Breast epithelium (tissue), 4 donors: ENCODE measurements at places on chromosomes 5 and 9. TPM values are rescaled to one million over a fixed set of nuclear protein-coding genes. Genes with fewer than 3 reads are reported as not detected.

DNA sequence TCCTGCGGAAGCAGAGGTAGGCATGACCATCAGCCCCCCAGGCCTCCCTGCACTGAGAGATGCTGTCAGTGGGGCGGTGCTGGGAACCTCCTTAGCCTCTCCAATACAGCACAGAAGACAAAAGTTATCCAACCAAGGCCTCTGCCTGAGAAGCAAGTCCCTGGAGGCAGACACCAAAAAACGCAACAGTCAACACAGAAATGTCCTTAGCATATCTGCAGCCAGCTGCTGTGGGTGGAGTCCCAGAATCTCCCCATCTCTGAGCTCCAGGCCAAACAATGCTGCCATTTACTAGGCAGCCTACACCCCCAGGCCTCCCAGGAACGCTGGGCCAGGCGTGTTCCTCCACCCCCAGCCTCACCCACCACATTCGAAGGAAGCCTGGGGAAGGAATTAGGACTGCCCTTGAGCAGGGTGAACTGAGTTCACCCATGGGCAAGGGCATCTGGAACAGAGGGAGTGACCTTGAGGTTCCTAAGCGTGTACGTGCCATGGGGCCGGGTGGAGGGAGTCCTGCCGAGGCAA, 43.7 kb downstream of the STK10 start:
- DNase-seq: no peak
- no peaks in the 10 kb centered on the region for H3K27me3 ChIP-seq
- H3K27ac ChIP-seq: no peak overlapping the region
- H3K4me3 ChIP-seq: no peak overlapping the region

DNA sequence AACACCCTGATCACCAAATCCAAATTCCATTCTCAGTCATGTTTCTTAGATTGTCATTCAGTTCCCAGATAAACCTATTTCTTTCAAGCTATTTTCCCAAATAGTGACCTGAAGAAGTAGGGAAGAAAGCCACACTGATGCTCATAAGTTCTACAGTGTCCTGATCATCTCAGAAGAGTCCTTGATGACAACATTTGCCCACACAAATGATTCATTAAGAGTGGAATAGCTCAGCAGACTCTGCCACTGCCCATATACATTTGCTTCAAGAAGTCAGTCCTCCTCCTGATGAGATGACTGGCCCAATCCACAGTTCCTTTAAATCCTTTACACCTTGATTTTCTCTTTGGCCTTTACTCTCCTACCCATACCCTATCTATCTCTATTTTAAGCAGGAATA, 283.7 kb upstream of the NR4A3 start:
- H3K4me3 ChIP-seq: no peak overlapping the region
- no peaks in the 10 kb centered on the region for H3K27me3 ChIP-seq
- H3K27ac ChIP-seq: no peak overlapping the region
- no peaks in the 10 kb centered on the region for H3K4me1 ChIP-seq

- no peaks in the 10 kb centered on the region for H3K27me3 ChIP-seq
- H3K4me1 ChIP-seq: no peaks in the 10 kb centered on the region
- no peaks in the 10 kb centered on the region for H3K36me3 ChIP-seq
- H3K4me3 ChIP-seq: no peak overlapping the region
- DNase-seq: no peak
- H3K27ac ChIP-seq: no peak overlapping the region
Observed at GRCh38 chr5:57383093-57383861, 99.3 kb downstream of the ACTBL2 start.

- DNase-seq: no peak
- peaks cover 35% of the 10 kb centered on the region for H3K4me1 ChIP-seq
- no peaks in the 10 kb centered on the region for H3K27me3 ChIP-seq
- no peak overlapping the region for H3K4me3 ChIP-seq
- peak overlapping the region; percentile 91 for H3K27ac ChIP-seq
Observed at GRCh38 chr5:139639619-139640380, 8.3 kb upstream of the CXXC5 start.

DNA sequence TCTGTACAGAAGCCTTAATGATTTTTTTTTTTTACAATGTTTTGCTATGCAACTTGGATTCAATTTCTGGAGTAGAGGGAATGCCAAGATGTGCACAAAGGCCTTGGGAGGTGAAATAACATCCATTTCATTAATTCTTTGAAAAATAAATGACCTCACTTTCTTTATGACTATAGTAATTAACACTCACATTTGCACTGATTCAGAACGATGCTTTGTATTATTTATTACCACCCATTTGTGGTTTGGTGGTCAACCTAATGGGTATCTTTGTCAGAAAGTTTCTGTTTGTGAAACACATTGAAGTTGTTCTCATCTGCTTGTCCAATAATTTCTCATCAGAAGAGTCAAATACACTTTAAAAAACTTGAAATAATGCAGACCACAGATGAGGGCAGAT, 169.3 kb downstream of the NTRK2 start:
- no peak overlapping the region for H3K4me3 ChIP-seq
- no peaks in the 10 kb centered on the region for H3K27me3 ChIP-seq
- no peak overlapping the region for H3K27ac ChIP-seq
- DNase-seq: no peak
- no peaks in the 10 kb centered on the region for H3K4me1 ChIP-seq

- H3K27me3 ChIP-seq: no peaks in the 10 kb centered on the region
- no peaks in the 10 kb centered on the region for H3K4me1 ChIP-seq
- DNase-seq: no peak
- H3K4me3 ChIP-seq: no peak overlapping the region
- H3K27ac ChIP-seq: no peak overlapping the region
Observed at GRCh38 chr5:122385808-122386207, 73.8 kb downstream of the SNCAIP start.

DNA sequence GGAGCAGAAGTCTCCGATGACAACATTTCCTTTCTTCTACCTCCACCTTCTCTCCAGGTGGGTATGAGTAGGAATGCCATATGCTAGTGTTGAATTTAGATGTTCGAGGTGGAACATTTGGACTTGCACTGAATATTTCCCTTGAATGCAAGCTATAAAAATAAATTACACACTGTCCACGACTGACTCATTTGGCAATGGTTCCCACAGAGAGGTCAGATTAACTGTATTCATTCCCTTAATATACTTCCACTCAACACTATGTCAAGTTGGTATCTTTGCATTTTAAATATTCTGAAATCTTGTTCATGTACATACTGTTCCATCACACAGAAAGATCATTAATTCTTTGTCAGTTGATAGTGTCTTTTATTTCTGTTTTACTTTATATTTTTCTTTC, 222.6 kb upstream of the PIK3R1 start:
- H3K27ac ChIP-seq: no peak overlapping the region
- no peak overlapping the region for H3K4me3 ChIP-seq

The IFNB1 gene
- not detected for total RNA-seq

The WNT8A gene
- not detected for total RNA-seq

The LMX1B gene
- 0.16 TPM for total RNA-seq

The ADAMTS13 gene
- total RNA-seq: 0.96 TPM

The LURAP1L gene
- total RNA-seq: 24.1 TPM
